ENCODE measurements at places on chromosomes 6 and 20.

DNA sequence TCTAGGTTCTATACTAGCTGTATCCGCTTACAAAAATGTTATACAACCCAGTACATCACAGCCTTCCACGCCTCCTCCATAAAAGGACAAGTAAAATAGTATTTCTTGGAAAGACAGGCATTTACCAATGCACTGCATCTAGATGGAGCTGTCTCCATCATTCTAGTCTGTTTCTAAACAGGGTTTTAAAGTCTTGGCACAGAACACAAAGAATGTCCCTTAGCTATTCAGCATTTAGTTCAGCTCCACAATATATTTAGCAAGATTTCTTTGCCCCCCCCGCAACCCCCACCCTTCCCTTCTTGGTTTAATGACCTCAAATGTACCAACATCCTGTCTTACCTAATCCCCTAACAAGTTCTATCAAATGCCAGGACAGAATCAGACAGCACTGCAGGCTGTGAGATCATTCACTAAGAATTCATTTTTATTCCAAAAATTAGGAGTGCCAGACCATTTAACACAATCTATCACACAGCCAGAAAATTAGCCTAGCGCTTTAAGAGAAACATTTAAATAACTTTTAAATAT, 198.6 kb downstream of the BACH2 start:
- DNase-seq: peak; percentile 69

DNA sequence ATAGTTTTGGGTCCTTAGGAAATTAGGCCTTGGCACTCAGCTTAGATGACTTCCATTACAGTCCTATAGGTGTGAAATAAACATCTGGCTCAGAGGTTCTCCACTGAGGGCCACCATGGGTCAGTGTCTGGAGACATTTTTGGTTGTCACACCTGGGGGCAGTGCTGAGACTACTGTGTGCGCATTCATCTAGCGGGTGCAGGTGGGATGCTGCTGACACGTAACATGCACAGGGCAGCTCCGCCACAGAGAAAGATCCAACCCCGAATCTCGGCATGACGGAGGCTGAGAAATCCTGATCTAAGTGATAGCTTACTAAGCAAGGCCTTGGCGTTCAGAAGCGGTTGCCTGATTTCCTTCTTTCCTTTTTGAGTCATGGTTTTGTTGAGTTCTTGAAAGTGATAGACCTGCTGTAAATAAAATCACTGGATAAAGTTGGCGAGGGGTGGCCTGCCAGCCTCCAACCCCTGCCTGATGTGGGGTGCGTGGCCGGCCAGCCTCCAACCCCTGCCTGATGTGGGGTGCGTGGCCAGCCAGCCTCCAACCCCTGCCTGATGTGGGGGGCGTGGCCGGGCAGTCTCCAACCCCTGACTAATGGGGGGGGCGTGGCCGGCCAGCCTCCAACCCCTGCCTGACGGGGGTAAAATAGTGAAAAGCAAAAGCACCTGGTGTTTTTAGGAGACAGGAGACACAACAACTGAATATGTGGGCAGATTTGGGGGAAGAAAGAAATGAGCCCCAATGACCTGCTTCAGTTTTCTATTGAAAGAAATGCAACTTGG, 158.1 kb downstream of the CDH26 start:
- DNase-seq: no peak

GRCh38 chr20:17505636-17506517, 25.3 kb downstream of the BFSP1 start:
- DNase-seq: peak; percentile 45

GRCh38 chr6:164690241-164690640, 619.2 kb downstream of the C6orf118 start:
- no peak for DNase-seq

DNA sequence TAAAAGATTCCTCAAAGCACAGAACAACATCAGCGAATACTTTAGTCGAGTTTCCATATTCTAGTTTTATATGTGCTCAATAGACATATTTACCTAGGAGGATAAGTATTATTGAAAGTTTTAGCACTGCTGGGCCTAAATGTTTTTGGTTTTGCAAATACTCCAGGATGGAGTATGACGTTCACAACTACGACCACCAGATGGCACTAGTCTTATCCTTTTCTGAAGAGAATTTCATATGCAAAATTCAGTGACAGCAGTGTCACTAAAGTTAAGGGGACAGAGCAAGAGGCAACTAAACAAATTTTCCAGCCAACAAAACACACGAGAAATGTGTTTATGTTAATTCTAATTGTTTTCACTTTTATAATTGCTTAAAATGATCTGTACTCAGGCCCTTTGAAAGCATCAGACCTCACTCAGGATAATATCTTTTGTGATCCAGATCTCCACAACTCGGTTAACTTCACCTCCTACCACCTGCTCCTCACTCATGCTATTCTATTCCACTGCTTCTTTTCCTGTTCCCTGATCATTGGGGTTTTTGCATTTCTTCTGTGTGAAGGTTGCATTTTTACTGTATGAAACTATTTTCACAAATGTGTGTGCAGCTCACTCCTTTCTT, 220.8 kb downstream of the TRDN start:
- DNase-seq: no peak

GRCh38 chr6:89925826-89926225, 31.6 kb downstream of the GJA10 start:
- DNase-seq: no peak
